ENCODE measurements at places on chromosomes 2 and 18. TPM values are rescaled to one million over a fixed set of nuclear protein-coding genes. Genes with fewer than 3 reads are reported as not detected.

GRCh38 chr2:23745068-23745725, 181.7 kb downstream of the ATAD2B start:
- peak; percentile 61 for DNase-seq

DNA sequence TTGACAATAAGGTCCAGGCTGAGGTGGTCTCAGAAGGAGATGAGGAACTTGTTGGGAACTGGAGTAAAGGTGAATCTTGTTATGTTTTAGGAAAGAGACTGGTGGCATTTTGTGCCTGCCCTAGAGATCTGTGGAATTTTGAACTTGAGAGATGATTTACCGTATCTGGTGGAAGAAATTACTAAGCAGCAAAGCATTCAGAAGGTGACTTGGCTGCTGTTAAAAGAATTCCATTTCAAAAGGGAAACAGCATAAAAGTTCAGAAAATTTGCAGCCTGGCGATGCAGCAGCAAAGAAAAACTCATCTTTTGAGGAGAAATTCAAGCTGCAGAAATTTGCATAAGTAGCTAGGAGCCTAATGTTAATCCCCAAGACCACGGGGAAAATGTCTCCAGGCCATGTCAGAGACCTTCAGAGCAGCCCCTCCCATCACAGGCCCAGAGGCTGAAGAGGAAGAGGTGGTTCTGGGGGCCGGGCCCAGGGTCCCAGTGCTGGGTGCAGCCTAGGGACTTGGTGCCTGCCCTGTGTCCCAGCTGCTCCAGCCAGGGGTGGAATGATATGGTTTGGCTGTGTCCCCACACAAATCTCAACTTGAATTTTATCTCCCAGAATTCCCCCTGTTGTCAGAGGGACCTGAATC, 73.5 kb downstream of the FIGN start:
- no peak for DNase-seq

- DNase-seq, result no peak
These were observed 27.8 kb downstream of the ZNF236 start for GRCh38 chr18:76850112-76850511.

- no peak for DNase-seq
These were observed 66.1 kb downstream of the FASTKD2 start for GRCh38 chr2:206831442-206831995.

DNA sequence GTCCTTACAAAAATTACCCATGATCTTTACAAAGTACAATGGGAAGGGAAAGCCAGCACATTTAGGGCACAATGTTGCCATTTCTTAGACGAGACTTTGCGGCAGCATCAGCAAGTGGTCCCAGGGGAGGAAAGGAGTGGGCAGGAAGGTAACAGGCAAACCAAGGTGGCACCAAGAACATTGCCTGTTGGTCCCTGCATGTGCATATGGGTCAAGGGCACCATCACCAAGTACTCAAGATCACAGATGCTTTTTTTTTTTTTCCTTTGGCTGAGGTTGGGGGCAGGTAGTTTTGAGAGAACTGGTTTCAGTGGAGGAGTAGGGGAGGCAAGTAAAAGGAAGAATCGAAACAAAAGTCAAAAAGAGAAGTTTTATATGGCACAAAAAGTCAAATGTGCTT, 752 bp upstream of the CYTIP start:
- no peak for DNase-seq

- DNase-seq, result no peak
These were observed 262.5 kb downstream of the TGIF1 start for GRCh38 chr18:3712491-3712890.

- no peak for DNase-seq
These were observed 7.4 kb downstream of the MYL12B start for GRCh38 chr18:3269241-3269913.

- DNase-seq, result peak; percentile 55
These were observed 14.7 kb upstream of the ITGB6 start for GRCh38 chr2:160214461-160215445.

- no peak for DNase-seq
These were observed 549.4 kb upstream of the SALL3 start for GRCh38 chr18:78430131-78430758.

DNA sequence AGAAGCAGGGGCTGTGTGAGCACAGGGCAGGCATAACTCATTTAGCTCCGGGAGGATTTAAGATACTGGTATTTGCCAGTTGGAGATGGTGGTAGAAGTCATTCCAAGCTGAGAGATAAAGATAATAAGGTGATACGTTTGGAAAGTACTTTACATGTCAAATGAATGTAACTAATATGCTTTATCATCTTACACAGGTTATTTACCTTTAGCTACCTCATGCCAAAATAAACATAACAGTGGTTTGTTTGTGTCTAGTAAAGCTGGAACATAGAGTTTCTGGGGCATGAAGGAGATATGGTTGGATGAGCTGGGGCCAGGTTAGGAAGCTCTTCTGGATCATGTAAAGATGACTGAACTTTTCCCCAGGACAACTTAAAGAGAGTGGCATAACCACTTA, 126.9 kb upstream of the PIK3C3 start:
- no peak for DNase-seq

Gene DSC1
- polyA plus RNA-seq, result not detected

Gene CPLX4
- not detected for polyA plus RNA-seq
